Large intestine (tissue), 12 donors: ENCODE measurements at places on chromosomes 1 and 21. TPM values are rescaled to one million over a fixed set of nuclear protein-coding genes. Genes with fewer than 3 reads are reported as not detected.

Gene IPO9
- 29.5 TPM for polyA plus RNA-seq

- no peaks in the 10 kb centered on the region for H3K4me1 ChIP-seq
- H3K27ac ChIP-seq = no peak overlapping the region
- no peak overlapping the region for H3K4me3 ChIP-seq
- DNase-seq = no peak
Observed at GRCh38 chr1:179632868-179633267, 41.2 kb downstream of the TDRD5 start.

GRCh38 chr1:86648255-86648654, 56.1 kb upstream of the SH3GLB1 start:
- no peaks in the 10 kb centered on the region for H3K4me1 ChIP-seq
- no peaks in the 10 kb centered on the region for H3K27me3 ChIP-seq
- DNase-seq = no peak
- H3K4me3 ChIP-seq = no peak overlapping the region
- no peak overlapping the region for H3K27ac ChIP-seq

- no peak overlapping the region for H3K27ac ChIP-seq
- no peaks in the 10 kb centered on the region for H3K27me3 ChIP-seq
- H3K4me3 ChIP-seq = no peak overlapping the region
- H3K36me3 ChIP-seq = no peaks in the 10 kb centered on the region
Observed at GRCh38 chr1:162251102-162251501, 125.6 kb downstream of the SPATA46 start.

DNA sequence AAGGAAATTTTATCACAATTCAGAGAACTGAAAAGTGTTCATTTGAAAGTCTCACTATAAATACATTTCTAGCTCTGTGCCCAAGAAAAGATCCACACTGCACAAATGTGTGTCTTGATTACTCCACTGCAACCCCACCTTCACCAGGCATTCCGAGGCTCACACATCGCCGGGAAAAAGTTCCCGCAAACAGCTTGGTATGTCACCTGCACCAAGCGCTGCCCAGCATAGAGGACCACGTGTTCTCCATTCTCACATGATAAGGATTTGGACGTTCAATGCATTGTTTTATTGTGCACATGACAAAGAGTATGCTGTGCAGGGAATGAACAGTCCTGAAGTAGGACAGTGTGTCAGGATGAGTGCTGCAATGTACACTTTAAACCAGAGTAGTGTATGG, 70.1 kb downstream of the ERG start:
- no peaks in the 10 kb centered on the region for H3K27me3 ChIP-seq
- no peak overlapping the region for H3K27ac ChIP-seq
- no peak overlapping the region for H3K4me3 ChIP-seq

DNA sequence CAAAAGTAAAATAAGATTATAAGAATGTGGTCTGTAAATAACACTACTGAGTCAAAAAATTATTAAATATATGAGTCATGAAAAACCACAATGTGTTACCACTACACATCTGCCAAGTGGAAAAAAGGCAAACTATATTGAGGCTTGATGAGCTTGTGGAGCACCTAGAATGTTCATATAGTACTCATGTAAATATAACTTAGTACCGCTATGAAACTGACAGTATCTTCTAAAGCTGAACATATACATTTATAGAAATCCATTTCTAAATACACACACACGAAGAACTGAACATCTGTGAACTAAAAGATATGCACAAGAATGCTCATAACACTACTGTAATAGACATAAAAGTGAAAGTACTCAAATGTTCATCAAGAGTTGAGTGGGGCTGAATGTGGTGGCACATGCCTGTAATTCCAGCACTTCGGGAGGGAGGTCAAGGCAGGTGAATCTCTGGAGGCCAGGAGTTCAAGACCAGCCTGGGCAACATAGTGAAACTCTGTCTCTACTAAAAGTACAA, 18.5 kb upstream of the GBP3 start:
- no peak overlapping the region for H3K4me3 ChIP-seq
- DNase-seq = no peak
- no peaks in the 10 kb centered on the region for H3K27me3 ChIP-seq
- peaks cover 20% of the 10 kb centered on the region for H3K4me1 ChIP-seq

DNA sequence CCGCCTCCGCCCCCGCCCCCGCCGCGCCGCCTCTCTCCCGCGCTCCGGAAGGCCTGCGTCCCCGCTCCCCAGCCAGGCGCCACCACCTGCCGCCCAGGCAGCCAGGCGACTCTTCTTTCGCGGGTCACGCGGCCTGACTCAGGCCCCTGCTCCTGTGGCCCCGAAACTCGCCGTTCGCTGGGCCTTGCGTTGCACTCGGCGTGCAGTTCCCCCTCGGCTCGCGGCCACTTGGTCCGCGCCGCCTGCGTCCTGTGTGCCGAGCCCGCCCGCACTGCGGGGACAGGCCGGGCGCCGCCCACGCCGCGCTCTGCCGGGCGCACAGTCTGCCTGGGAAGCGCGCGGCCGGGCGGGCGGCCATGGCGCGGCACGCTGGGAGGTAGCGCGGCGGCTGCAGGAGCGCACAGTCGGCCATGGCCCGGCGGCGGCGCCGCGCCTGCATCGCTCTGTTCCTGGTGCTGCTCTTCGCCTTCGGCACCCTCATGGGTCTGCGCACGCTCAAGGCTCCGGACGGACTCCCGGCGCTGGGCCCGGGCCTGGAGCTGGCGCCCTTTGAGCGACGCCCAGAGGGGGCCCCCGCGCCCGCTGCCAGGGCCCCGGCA, at the start of gene MANEAL:
Gene MANEAL, plus strand, starts transcription at position 75 of the 599 bp plus-strand sequence. Its CDS starts 336 bp downstream, at position 411.
- H3K4me3 ChIP-seq = peak within 1 kb of the TSS; percentile 19
- no peak for DNase-seq
- no peak within 1 kb of the TSS for H3K27ac ChIP-seq
- peaks cover 3% of the 10 kb centered on the region for H3K4me1 ChIP-seq
- peaks cover 36% of the 10 kb centered on the region for H3K27me3 ChIP-seq

- no peak overlapping the region for H3K27ac ChIP-seq
- H3K36me3 ChIP-seq = no peaks in the 10 kb centered on the region
- H3K4me1 ChIP-seq = peaks cover 31% of the 10 kb centered on the region
- H3K27me3 ChIP-seq = no peaks in the 10 kb centered on the region
Observed at GRCh38 chr21:35521293-35521692, 472.2 kb upstream of the RUNX1 start.

Gene BEND5
- 7.7 TPM for polyA plus RNA-seq

Gene GPR25
- 0.16 TPM for polyA plus RNA-seq
